Naive thymus-derived CD8-positive, alpha-beta T cell (primary cell): ENCODE measurements at places on chromosomes 16 and 17. TPM values are rescaled to one million over a fixed set of nuclear protein-coding genes. Genes with fewer than 3 reads are reported as not detected.

- no peak for DNase-seq
Observed at GRCh38 chr17:37060928-37061327, 112.2 kb downstream of the AATF start.

DNA sequence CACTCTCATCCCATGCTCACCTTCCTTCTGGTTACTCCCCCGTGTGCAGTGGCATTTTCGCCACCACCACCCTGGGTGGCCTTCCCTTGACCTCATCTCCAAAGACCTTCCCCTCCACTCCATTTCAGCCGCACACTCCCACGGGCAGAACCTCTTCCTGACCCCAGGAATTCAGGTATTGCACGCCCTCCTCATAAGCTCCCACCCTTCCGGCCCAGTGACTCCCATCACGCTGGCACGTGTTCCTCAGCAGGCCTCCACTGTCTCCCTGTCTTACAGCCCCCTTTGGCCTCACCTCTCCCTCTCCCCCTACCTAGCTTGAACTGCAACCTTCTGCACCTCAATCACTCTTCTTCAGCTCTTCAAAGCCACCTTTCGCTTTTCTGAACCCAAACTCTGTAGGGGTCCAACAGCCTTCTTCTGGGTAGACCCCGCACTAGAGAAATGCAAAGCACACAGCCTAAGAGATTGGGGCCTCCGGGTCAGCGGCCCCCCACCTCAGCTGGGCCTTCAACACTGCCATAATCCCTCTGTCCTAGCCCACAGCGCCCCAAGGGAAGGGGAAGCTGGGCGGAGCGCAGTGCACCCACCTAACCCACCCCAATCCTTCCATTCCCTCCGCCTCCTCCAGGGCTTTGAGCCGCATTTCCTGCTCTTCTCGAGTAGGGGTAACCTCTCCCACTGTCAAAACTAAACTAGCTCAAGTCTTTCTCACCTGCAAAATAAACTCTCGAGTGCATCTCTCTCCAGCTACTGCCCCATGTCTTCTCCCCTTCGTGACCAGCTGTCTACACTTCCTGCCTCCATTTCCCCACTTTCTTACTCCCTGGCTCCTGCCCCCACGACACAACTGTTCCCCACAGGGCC, 1.7 kb upstream of the TMEM97 start:
- DNase-seq: no peak

DNA sequence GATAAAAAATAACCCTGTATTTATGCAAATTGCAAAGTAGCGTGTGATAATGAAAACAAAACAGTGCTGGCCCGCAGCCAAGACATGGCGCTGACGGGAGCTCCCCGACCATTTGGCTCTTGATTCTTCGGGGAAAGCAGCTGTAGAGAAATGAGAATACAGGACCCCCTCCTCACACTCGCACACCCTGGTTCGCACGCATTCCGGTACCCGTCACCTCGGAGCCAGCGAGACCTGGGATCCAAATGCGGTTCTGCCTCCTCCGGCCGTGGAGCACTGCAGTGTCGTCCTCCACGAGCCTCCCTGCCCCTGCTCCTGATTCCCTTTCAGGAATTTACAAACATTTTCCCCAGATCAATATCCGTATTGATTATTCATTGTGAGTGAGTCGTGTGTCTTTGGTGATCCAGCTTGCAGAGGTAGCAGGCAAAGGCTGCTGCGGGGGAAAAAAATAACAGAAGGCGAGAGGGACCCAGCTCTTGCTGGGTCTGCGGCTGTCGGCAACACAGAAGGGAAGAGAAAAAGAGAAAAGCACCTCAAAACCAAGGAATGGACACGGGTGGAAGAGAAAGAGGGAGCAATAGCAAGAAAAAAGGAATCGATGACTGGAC, 184.1 kb upstream of the ZFHX3 start:
- no peak for DNase-seq

GRCh38 chr17:56870081-56870651, 36.2 kb downstream of the DGKE start:
- DNase-seq: no peak

DNA sequence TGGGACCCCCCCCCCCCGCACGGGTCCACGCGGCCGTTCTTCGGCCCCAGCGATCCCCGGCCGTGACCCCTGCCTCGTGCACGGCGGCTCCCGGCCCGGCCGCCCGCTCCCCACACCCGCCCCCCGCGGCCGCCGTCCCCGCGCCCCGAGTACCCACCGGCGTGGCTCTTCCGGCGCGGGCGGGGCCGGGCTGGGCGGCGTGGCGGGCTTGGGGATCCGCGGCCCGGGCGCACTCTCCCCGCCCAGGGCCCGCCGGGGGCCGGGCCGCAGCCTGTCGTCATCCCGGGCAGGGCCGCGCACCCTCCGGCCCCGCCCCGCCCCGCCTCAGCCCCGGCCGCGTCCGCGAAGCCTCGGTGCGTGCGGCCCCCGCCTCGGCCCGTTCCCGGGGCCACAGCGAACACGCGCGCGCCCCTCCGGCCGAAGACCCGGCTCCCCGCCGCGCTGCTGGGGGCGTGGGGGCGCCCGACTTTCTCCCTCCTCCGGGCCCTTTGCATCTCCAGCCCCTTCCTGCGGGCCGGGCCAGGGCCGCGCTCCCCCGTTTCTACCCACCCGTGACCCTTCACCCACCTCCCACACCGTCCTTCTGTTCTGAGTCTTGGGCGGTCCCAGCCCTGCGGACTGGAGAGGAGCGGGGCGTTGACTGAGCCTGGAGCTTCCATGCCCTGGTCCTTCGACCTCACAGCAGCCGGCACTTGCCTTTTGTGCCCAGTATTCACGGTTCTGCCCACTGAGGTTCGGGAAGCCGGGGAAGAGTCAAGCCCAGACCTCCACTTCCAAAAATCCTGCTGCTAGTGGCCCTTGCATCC, 840 bp downstream of the MYO1C start:
- DNase-seq: no peak

DNA sequence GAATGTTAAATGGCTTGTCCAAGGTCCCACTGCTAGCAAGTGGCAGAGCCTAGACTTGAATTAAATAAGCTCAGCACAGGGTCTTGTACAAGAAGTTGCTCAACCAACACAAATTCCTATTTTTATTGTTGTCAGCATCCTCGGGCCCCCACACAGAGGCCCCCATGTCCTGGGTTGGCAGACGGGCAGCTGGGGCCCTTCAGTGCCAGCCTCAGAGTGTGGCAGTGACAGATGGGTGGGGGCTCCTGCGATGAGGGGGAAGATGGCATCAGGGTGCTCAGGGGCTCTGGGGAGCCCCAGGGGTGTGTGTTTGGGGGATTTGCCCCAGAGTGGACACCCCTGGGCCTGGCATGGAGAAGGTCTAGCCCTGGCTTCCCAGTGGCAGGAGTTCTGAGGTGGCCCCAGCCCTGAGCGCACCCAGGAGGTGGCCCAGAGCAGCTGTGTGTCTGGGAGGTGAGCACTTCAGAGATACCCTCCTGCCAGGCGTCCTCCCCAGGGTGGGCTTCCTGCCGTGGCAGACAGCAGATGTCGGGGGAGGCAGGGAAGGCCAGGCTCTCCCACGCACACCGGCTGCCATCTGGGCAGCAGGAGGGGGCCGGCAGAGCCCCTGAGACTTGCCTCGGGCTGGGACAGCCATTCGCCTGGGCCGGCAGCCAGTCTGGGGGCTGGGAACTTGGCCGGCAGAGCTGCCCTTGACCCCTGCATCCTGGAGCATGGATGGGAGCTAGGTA, 150.8 kb downstream of the C16orf78 start:
- DNase-seq: no peak

- peak; percentile 18 for DNase-seq
Observed at GRCh38 chr17:17141860-17142552, 64.1 kb downstream of the PLD6 start.

DNA sequence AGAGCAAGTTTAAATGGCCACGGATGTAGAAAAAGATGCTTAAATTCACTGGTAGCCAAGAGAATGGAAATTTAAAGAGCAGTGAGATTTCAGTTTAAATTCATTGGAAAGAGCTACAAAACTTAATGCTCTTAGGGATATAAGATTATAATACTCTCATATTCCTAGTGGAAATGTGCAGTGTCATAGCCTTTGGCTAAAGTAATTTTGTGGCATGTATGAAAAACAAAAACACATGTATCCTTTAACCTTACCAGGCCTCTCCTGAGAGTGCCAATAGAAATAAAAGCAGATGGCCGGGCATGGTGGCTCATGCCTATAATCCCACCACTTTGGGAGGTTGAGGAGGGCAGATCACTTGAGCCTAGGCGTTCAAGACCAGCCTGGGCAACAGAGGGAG, 289.2 kb downstream of the PHKB start:
- DNase-seq: no peak

- DNase-seq: no peak
Observed at GRCh38 chr16:50247906-50248608, 18.3 kb upstream of the ADCY7 start.

- no peak for DNase-seq
Observed at GRCh38 chr17:56680676-56681075, 87.2 kb downstream of the NOG start.

DNA sequence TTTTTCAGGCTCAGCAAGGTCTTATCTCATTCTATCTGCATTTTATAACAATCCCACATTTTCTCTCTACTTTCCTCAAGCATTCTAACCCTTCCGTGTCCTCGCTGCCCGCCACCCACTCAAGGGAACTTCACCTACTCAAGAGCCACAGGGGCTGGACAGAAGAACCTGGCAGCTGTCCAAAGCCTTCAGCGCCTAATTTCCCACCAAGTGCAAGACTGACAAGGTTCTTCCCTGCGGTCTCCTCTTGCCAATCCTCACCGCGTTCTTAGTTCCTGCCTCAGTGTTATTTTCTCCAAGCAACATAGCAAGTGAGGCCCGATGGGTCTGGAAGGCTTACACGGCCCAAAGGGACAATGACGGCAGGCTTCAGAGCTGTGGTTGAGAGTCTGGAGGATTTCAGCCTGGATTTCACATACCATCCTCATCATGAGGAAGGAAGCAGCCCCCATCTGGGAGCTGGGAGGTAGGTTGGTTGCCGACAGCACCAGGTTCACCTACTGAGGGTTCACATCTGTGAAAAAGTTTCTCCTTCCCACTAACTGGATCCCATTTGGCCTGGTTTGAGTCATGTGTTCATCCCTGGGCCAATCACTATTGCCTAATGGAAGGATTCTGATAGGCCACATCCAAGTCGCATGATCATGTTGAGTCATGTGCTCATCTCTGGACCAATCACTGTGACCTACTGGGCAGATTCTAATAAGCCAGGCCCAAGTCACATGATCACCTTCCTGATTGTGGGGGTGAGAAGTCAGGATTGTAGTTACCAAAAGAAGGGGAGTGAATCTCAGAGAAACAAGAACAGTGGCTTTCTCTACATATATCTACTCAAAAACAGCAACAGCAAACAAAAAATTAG, 108.2 kb downstream of the N4BP1 start:
- no peak for DNase-seq

DNA sequence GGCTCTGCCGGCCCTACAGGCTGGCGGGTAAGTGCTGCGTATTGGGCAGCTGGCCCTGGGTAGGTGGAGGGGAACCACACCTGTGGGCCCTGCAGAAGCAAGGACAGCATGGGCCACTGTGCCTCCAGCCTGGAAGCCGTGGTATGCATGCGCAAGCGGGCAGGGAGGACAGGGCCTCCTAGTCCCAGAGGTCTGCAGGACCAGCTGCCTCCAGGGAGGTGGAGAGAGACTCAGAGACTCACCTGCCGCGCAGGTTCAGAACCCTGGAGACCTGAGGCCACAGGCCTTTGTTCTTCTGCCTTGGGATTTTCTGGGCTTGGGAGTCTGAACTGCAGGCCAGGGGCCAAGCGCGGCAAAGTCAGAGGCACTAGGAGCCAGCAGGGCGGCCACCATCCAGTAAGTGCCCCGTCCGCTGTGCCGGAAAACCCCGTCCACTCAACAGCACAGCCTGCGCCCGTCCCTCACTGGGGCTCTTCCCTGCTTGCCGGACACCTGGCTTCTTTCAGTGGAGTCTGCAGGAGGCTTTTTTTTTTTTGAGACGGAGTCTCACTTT, 8.8 kb upstream of the RAB40C start:
- no peak for DNase-seq

DNA sequence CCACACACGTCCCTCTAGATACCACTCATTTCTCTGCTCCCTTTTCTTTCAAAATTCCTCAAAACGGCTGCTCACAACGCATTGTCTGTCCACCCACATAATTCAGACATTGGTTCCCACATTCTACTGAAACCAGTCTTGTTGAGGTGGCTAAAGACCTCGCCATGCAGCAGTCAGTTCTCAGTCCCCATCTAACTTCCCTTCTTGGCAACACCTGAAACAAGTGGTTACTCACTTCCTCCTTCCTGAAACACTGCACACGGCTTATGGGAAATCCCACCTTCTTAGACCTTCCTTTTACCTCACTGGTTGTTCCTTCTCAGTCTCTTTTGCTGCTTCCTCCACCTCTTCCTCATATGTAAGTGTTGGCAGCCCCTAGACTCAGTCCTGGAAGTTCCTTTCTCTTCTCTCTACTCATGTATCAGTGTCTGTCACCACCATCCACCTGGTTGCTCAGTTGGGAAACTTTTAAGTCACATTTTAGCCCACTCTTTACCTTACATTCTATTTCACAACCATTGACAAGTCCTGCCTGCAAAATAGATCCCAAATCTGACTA, 277.1 kb downstream of the CEP112 start:
- no peak for DNase-seq

- DNase-seq: peak; percentile 26
Observed at GRCh38 chr16:10521681-10522274, 58.6 kb downstream of the EMP2 start.

DNA sequence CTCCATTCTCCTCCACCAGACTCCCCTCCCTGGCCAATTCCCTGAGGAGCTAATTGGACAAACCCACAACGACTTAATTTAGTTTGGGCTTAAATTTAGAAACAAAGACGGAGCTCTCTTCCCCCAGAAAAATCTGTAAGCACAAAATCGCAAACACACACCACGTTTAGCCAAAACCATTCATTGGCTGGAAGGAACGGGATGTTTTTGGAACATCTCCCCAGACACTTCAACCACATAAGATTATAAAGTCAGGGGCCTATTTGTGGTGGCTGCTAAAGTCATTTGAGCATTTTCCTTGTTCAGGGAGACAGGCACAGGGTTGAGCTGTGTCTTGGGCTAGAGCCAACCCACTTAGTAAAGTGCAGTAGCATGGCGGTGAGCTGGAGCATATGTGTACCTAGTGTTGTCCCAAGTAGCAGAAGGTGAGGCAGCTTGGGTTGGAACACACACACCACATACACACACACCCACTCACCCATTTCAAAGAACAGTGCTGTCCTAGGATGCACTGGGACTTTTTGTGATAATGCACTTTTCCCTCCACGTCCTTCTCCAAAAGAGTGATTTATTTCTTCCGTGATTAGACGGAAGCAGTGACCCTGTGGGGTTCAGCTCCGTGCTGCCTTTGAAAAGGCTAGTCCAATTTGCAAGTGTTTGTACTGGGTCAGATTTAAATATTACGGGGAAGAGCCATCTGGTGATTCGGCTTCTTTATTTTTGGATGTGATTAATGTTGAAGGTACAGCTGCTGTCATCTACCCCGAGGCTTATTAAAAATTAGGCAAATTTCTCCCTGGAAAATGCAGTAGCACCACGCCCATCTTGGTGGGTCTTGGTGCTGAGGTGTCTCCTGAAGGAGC, 32.2 kb downstream of the ELAC2 start:
- no peak for DNase-seq

Gene FOXF1
- not detected for polyA plus RNA-seq

Gene C16orf95
- 1.5 TPM for polyA plus RNA-seq

Gene OTOP3
- not detected for polyA plus RNA-seq

Gene HCRT
- polyA plus RNA-seq: not detected

Gene TMIGD1
- polyA plus RNA-seq: not detected

Gene CSF3
- polyA plus RNA-seq: not detected

Gene CSH1
- polyA plus RNA-seq: not detected

Gene ZFP3
- polyA plus RNA-seq: 0.51 TPM

Gene CCDC47
- 21.8 TPM for polyA plus RNA-seq

Gene HOXB8
- polyA plus RNA-seq: not detected
